ENCODE measurements at places on chromosomes 1 and 21.
A peak's percentile ranks its signal among the peaks of the same experiment; 100 is the strongest.

DNA sequence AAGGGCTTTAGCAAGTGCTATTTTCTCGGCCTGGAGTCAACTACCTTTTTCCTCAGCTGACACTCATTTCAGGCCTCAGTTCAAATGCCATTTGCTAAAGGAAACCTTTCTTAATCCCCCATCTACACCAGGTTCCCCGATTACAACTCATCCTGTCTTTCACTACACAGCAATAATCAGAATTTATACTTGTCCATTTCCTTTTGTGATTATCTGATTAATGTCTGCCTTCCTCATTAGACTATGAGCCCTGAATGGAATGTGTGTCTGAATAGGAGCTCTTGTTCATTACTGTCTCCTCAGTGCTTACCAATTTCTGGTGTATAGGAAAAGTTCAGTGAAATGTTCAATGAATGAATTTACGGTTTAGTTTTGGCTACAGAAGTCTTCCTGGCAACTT, 36.9 kb downstream of the ATP1B1 start:
- no peak for DNase-seq

- DNase-seq: peak; percentile 88
Observed at GRCh38 chr1:234610061-234610665, at the start of gene IRF2BP2. IRF2BP2 (minus strand) TSS chr1:234610178; CDS start chr1:234609494, 684 bp downstream.

DNA sequence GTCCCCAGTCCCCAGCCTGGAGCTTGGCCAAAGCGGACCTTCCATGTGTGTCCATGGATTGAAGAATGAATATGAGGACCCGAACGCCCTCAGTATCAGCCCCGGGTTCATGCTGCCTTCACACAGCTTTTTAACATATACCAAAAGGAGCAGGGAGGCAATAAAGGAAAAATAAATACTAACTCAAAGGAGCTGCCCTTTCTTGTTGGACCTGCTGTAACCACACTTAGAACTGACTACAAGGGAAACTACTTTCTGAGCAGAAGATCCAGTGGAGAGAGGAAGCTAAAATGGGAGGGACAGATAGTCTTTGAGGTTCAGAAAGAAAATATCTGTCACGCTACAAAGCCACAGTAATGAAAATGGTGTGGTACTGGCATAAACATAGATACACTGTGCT, 48.6 kb downstream of the CNN3 start:
- no peak for DNase-seq

GRCh38 chr1:11620405-11620804, 33.8 kb downstream of the FBXO2 start:
- no peak for DNase-seq
